Stimulated activated CD4-positive, alpha-beta T cell treated with anti-CD3 and anti-CD28 coated beads, Interleukin-4, amount 100 ng/mL, for 4 hours (primary cell): ENCODE measurements at places on chromosomes 2 and 18.
A peak's percentile ranks its signal among the peaks of the same experiment; 100 is the strongest.

DNA sequence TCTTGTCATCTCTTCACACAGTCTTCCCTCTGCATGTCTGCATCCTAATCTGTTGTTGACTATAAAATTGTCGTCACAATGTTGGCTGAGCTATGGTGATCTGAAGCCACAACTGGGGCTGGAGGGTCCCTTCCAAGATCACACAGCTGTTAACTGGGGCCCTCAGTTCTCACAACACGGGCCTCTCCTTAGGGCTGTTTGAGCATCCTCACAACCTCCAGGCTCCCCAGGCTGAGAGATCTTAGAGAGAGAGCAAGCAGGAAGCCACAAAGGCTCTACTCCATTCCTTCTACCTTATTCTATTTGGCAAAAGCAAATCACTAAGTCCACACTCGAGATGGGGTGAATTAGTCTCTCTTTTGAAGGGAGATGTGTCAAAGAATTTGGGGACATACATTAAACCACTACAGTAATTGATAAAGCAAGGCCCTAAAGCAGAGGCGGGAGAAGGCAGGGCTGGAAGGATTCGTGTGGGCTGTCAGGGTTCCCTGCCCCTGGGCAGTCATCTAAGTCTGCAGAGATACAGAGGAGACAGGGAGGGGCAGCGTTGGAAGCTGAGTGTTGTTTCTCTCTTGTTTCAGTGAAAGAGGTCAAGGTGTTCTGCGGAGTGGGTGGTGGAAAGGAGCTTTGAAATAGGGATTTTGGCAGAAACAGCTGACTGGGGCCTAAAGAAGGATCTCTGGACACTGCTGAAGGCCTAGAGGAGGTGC is 15.9 kb downstream of the MYO7B start:
- DNase-seq: no peak

- no peak for DNase-seq
Measured at GRCh38 chr2:19120181-19120580, 238.2 kb downstream of the OSR1 start.

- DNase-seq: no peak
Measured at GRCh38 chr2:230739961-230740360, 27.3 kb downstream of the CAB39 start.

DNA sequence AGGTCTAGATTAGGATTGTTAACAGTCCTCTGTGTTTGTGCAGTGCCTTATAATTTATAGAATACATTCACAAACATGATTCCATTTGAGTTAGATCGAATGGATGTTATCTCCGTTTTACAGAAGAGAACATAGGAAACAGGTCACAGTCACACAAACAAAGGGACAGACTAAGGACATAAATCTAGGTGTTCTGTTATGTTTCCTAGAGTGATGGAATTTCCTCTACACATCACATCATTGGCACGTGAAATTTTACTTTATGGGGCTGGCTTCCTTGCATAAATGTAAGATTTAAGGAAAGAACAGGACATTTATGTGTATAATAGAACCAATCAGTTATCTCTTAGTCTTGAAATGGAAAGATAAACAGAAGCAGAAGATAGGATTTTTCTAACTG is 6.4 kb downstream of the TRIM54 start:
- no peak for DNase-seq

DNA sequence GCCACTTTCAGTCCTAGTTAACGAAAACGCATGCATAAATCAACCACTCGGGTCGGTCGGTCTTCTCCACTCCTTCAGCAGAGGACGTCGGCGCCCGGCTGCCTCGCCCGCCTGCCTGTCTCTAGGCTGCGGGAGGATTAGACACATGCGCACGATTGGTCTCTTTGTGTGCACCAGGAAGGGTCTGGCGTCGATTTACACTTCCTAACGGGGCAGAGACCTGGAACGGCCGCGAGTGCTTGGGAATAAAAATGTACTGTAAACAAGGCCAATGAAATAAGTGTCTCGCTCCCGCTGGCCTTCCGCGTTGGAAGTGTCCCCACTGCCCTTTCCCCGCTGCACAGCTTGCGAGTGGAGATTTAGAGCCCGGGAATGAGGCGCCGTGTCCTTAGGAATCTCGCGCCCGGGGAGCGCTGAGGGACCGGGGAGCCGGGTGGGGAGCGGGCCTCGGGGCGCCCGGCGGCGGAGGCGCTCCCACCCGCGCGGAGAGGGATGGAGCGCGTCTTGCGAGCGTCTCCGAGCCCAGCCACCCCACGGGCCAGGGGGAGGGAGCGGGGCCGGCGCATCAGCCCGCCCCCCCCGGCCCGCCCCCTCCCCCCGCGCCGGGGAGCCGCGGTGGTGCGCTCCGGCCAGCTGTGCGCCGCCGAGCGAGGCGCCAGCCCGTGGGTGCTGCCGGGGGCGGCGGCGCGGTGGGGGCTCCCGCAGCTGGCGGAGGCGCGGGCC is at the start of gene DOK6:
Gene DOK6 (plus strand): TSS at position 636 of the 723 bp plus-strand sequence.
- DNase-seq: no peak

- DNase-seq: peak; percentile 11
Measured at GRCh38 chr2:7467782-7468447, 550.7 kb downstream of the RNF144A start.

GRCh38 chr2:172090044-172090961 is 5.0 kb downstream of the DLX1 start:
- DNase-seq: no peak

DNA sequence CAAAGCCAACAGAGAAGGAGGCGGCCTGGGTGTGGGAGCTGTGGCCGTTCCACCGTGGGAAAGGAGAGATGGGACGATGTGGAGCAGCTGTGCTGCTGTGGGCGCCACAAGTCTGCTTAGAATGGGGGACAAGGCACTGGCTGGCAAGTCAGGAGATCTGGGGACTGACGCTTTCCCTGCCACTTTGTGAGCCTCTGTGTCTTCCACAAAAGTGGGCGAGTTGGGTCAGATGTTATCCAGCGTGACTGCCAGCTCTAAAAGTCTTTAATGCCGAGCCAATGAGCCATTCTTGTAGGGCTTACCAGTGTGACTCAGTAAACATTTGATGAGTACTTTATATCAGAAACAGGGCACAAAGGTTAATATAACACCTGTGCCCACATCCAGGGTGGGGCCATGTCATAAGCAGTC is 113.6 kb upstream of the MGAT5 start:
- DNase-seq: no peak

GRCh38 chr2:128292599-128293425 is 25.9 kb downstream of the HS6ST1 start:
- DNase-seq: no peak

DNA sequence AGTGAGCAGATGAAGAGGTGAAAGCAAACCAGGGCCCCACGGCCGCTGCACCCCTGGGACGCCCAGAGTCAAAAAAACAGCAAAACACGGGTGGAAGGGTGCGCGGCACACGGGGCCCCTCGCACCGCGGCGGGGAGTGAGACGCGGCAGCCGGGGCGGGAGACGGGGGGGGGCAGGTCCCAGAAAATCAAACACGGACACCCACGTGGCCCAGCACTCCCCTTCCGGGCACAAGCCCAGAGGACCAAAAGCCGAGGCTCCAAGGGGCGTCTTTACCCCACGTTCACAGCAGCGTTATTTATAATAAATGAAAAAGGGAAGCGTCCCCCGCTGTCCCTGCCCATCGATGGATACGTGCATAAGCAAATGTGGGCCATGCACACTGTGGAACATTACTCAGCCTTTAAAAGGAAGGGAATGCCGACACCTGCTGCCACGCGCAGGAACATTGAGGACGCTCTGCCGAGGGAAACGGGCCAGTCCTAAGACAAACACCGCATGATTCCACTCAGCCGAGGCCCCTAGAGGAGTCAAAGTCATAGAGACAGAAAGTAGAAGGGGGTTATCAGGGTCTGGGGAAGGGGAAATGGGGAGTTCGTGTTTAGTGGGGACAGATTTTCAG is 677 bp upstream of the COPS9 start:
- DNase-seq: peak; percentile 29

DNA sequence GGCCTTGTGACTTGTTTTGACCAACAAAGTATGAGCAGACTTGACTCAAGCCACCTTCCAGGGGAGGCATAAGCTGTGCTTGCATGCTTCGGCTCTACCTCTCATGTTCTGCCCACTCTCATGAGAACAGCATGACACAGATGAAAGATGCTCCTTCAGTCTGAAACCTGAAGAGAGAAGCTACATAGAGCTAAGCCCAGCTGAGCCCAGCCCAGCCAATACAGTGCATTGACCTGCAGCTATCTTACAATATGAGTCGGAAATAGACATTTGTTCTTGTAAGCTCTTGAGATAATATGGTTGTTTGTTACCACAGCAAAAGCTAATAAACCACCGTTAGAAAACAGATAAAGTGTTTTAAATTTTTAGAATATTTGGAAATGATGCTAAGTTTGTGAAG is 426.7 kb upstream of the PKDCC start:
- DNase-seq: no peak

- DNase-seq: no peak
Measured at GRCh38 chr18:49935215-49935614, 121.9 kb upstream of the ACAA2 start.

- no peak for DNase-seq
Measured at GRCh38 chr2:3472966-3473365, 46.4 kb downstream of the ADI1 start.

- DNase-seq: no peak
Measured at GRCh38 chr2:228599781-228600180, 418.3 kb upstream of the SPHKAP start.

- no peak for DNase-seq
Measured at GRCh38 chr2:121041516-121041915, 243.5 kb downstream of the TFCP2L1 start.

DNA sequence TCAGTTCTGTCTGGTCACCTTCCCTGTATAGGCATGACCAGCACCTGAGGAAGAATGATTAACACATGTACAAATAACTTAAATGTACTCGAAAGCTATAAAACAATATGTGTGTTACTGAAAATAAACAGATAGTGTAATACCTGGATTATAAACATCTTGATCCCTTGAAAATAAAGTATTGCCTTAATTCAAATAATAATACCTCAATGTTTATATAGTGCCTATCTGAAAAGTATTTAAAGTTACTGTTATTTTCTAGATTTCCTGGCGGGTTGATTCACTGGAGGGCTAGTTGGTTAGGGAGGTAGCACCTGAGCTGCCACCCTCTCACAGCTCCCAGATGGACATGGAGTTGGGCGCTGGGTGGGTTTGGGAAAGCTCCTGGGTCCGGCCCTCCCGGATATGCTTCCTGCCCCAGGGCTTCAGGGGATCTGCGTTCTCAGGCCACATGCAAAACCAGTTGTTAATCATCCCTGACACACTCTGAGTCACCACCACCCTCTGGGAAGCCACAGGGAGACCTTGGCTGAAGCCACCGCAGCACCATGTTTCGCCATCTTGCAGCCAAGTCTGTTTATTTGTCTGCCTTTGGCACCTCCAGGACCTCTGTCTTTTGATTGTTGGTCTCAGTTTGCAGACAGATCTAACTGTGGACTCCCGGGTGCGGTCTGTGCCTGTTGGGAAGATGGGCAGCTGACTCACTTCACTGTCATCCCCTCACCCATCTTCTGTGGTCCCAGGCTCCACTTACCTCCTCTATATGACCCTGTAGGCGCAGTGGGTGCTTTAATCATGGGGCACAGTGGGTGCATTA is 35.3 kb downstream of the RAB31 start:
- DNase-seq: no peak

DNA sequence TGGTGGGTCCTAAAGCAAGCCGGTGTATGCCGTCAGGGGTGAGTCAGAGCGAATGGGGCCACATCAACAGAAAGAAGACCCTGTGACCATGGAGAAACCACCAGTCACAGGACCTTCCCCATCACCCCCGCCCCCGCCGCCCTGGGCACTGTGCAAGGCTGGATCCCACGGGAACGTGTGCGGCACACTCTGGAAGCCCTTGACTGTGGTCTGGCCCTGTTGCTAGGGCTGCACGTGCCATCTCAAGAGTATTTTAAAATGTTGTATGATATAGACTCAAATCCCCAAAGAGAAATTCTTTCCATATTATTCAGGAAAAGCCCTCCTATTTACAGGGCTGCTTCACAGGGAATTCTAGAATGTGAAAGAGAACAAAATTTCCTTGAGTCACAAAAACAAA is 174.8 kb downstream of the BCL2 start:
- no peak for DNase-seq

GRCh38 chr2:10062931-10063365 is 17.3 kb downstream of the CYS1 start:
- no peak for DNase-seq

- DNase-seq: no peak
Measured at GRCh38 chr18:36149514-36150289, 20.0 kb downstream of the ELP2 start.

- DNase-seq: no peak
Measured at GRCh38 chr2:17821535-17822444, 5.5 kb downstream of the MSGN1 start.

- DNase-seq: no peak
Measured at GRCh38 chr2:54040250-54040649, 69.5 kb upstream of the PSME4 start.

DNA sequence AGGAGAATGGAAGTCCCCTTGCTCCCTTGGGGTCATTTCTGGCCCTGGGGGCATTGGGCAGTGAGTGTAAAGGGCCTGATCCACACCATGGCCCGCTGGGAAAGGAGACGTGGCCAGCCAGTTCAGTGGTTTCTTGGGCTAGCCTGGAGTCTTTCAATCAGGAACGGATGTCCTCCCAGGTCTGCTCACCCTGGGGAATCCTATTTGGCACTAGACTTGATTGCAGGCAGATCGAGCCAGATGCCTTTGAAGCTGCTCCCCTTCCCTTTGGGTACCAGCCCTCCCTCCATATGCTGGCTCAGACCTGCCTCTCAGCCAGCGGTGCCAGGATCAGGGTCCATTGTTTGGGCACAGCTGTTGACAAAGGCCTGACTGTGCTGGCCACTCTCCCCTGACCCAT is 11.0 kb downstream of the FBLN7 start:
- DNase-seq: no peak

GRCh38 chr2:140178234-140178633 is 1398.0 kb upstream of the NXPH2 start:
- DNase-seq: no peak

- DNase-seq: no peak
Measured at GRCh38 chr2:194603429-194603828, 1053.6 kb upstream of the SLC39A10 start.
